ENCODE measurements at places on chromosomes 3 and 15. TPM values are rescaled to one million over a fixed set of nuclear protein-coding genes. Genes with fewer than 3 reads are reported as not detected.

Gene ABHD5
- 32.6 TPM for total RNA-seq

Gene ZNF385D
- total RNA-seq, result 1.5 TPM

Gene SUCNR1
- not detected for total RNA-seq

Gene FBXL22
- total RNA-seq, result 0.39 TPM

Gene GOLGA6L7
- not detected for total RNA-seq

Gene ANKRD34C
- total RNA-seq, result not detected

Gene PLSCR5
- not detected for total RNA-seq

Gene PLCH1
- total RNA-seq, result 0.12 TPM

Gene THAP10
- total RNA-seq, result 4.0 TPM

Gene MGA
- 15.9 TPM for total RNA-seq

Gene LSM3
- total RNA-seq, result 12.9 TPM

Gene MOBP
- total RNA-seq, result 0.21 TPM

Gene FANCD2OS
- not detected for total RNA-seq

Gene MST1R
- total RNA-seq, result 66.4 TPM

Gene DLL4
- 0.10 TPM for total RNA-seq

Gene LPP
- total RNA-seq, result 117 TPM

Gene GOLGA6B
- total RNA-seq, result not detected

Gene CFAP100
- total RNA-seq, result not detected
